ENCODE measurements at places on chromosomes 4 and X. TPM values are rescaled to one million over a fixed set of nuclear protein-coding genes. Genes with fewer than 3 reads are reported as not detected.

GYPB gene
- not detected for total RNA-seq

DNA sequence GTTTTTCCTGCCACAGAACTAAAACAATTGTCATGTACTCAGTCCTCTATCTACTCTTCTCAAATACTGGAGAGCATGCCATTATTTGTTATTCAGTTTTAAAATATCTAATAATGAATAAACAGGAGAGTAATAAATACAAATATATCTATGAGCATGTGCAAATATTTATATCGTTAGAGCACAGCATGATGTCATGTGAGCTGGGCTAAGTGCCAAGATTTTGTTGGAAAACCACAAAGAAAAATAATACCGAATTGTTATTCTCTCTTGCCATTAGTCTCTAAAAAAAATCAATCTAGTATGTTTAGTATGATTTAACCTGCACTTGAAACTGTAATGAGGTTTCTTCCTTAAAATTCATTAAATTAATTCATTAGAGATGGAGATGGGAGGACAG lies 97.3 kb downstream of the DDX60 start:
- DNase-seq, result no peak

DNA sequence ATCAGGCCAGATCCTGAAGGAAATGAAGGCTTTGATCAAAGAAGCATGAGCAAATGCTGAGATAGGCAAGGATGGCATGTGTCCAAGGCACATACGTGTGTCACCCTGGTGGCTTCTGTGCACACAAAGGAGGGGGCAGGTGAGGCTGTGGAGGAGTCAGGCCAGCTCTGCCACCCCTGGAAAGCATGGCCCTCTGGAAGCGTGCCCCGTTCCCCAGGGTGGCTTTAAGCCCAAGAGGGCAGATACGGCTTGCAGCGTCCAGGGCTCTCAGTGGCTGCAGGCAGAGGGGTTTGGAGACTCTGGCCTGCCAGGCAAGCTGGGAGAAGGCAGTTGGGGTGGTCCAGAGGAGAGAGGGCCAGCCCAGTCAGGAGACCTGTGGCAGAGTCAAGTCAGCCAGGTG lies 25.6 kb downstream of the PNMA6E start:
- DNase-seq, result no peak

DNA sequence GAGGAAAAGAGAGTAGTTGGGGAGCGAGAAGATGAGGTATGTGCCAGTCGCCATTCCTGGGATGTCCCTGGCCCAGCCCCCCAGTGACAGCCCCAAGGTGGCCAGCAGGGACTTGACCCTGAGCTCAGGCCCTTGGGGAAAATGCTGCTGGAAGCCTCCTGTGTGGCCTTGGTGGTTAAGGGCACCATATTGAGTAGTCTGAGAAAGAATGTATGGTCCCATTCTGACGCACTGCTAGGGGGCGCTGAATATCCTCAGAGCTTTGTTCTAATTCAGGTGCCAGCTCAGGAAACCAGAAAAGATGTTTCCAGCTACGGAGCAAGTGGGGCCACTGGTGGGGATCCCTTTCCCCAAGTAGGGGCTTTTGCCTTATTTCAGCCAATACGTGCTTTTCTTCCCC lies 14.0 kb upstream of the UBA6 start:
- no peak for DNase-seq

Measured in activated T-cell treated with anti-CD3 and anti-CD28 coated beads, Interleukin-2, amount 50 U/mL, for 4 hours (primary cell).